ENCODE measurements at places on chromosomes 7 and 10. TPM values are rescaled to one million over a fixed set of nuclear protein-coding genes. Genes with fewer than 3 reads are reported as not detected.

NPFFR1 gene
- total RNA-seq = 0.02 TPM

ARMC3 gene
- total RNA-seq = not detected

GRCh38 chr10:113252650-113253618 is 299.9 kb upstream of the HABP2 start:
- H3K4me1 ChIP-seq = no peaks in the 10 kb centered on the region
- H3K36me3 ChIP-seq = no peaks in the 10 kb centered on the region
- no peak for DNase-seq
- H3K4me3 ChIP-seq = no peak overlapping the region

DNA sequence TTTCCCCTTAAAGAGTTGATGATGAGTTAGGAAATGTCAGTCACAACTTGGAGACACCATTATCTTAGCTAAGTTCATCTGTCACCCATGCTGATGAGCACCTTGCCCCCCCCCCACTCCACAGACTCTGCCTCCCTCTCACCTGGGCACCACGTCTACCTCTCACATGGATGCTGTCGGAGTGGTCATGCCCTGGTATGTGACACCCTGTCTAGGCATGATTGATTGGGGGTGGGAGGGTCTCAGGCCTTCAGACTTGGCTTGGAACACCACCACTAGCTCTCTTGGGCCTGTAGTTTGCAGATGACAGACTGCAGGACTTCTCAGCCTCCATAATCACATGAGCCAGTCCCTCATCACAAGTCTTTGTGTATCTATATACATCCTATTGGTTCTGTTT is 78.0 kb downstream of the WDR37 start:
- no peak for DNase-seq
- H3K4me1 ChIP-seq = peaks cover 8% of the 10 kb centered on the region
- H3K27me3 ChIP-seq = no peaks in the 10 kb centered on the region
- no peak overlapping the region for H3K4me3 ChIP-seq
- no peak overlapping the region for H3K27ac ChIP-seq

GRCh38 chr7:157402911-157403534 is 66.2 kb downstream of the DNAJB6 start:
- H3K27ac ChIP-seq = peak overlapping the region; percentile 41
- peaks cover 2% of the 10 kb centered on the region for H3K36me3 ChIP-seq
- no peak for DNase-seq
- no peaks in the 10 kb centered on the region for H3K27me3 ChIP-seq
- H3K4me3 ChIP-seq = no peak overlapping the region
- peaks cover 22% of the 10 kb centered on the region for H3K4me1 ChIP-seq

NEUROD6 gene
- not detected for total RNA-seq

- peaks cover 9% of the 10 kb centered on the region for H3K4me1 ChIP-seq
- H3K27me3 ChIP-seq = no peaks in the 10 kb centered on the region
- H3K4me3 ChIP-seq = no peak overlapping the region
Observed at GRCh38 chr10:99779335-99779734, 3.1 kb upstream of the ABCC2 start.

DNA sequence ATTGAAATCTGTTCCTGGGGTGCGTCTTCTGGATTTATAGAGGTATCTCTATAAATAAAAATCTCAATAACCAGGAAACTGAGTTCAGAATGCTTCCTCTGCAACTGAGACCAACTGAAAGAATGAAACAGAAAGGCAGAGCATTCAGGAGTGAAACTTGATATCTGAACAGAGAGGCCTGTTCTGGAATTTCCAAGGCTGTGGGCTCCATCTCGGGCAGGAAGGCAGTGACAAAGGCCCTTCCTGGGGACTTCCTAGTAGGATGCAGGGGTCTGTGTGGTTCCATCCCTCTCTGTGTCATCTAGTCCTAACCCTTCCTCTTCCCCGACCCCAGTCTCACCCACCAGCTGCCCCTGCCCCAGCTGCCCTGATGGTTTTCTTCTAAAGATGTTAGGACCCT is 52.0 kb downstream of the JCAD start:
- peaks cover 62% of the 10 kb centered on the region for H3K27me3 ChIP-seq
- DNase-seq = no peak
- H3K36me3 ChIP-seq = no peaks in the 10 kb centered on the region
- no peak overlapping the region for H3K4me3 ChIP-seq

DNA sequence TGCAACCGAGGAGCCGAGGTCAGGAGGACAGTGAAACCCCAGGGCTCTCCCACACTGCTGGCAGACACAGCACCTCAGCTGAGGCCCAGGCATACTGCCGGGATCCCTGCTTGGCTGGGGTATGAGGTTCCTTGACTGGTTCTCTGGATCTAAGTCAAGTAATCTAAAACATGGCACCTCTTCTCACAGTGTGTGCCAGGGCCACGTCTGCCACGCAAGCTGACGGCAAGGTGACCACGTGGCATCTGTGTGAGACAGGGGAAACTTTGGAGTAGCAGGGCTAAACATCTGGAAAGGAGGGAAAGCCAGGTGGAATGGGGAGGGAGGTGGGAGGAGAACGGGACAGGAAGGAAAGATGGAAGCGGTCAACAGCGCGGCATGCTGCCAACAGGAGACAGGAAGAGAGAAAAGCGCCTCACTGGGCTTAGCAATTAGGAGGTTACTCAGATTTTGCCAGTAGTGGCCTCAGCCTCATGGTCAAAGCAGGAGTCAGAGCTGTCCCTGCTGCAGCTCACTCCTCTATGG is 103.7 kb downstream of the CXCL12 start:
- H3K36me3 ChIP-seq = no peaks in the 10 kb centered on the region
- DNase-seq = no peak
- no peaks in the 10 kb centered on the region for H3K4me1 ChIP-seq
- no peak overlapping the region for H3K4me3 ChIP-seq
- H3K27ac ChIP-seq = no peak overlapping the region

GRCh38 chr7:41881331-41882130 is 178.6 kb upstream of the INHBA start:
- peaks cover 60% of the 10 kb centered on the region for H3K4me1 ChIP-seq
- peak overlapping the region; percentile 84 for H3K4me3 ChIP-seq
- peak overlapping the region; percentile 93 for H3K27ac ChIP-seq
- H3K27me3 ChIP-seq = peaks cover 16% of the 10 kb centered on the region

VSTM4 gene
- total RNA-seq = 0.25 TPM

DNA sequence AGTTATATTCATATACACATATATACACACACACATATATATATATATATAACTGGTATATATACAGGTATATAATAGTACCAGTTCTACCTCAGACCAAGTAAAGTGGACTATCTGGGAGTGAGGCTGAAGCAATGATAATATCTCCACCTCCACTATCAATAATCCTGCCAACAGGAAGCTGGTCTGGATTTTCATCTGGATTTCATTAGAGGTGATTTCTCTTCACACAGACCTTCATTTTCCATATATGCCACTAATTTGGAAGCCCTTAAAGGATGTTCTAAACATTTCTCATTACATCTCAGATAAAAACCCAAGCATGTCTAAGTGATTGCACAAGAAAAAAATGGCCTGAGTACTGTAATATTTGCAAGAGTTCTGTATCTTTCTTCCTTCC is 1.7 kb upstream of the SLC35B4 start:
- H3K4me1 ChIP-seq = peaks cover 22% of the 10 kb centered on the region
- peaks cover 4% of the 10 kb centered on the region for H3K27me3 ChIP-seq
- H3K27ac ChIP-seq = no peak overlapping the region

PNLIP gene
- not detected for total RNA-seq

DNA sequence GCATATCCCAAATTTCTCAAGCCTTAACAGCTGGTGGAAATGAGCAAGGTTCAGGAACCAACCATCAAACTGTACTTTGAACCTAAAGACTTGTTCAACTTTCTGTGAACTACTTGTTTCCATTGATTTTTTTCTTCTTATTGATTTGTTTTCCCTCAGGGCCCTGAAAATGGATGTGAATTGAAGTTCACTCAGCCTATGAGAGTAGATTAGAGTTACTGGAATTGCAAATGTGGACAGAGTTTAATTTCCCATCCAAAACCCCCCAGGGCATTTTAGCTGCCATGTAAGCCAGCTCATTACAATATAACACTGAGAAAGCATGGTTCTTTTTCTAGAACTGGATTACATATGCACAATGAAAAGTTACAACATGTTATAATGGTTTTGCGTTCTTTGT is 1105.7 kb downstream of the REEP3 start:
- no peak for DNase-seq
- no peak overlapping the region for H3K27ac ChIP-seq
- H3K36me3 ChIP-seq = no peaks in the 10 kb centered on the region
- H3K27me3 ChIP-seq = no peaks in the 10 kb centered on the region
- no peak overlapping the region for H3K4me3 ChIP-seq
- no peaks in the 10 kb centered on the region for H3K4me1 ChIP-seq

Data from activated T-cell treated with anti-CD3 and anti-CD28 coated beads, Interleukin-2, amount 50 U/mL, for 72 hours (primary cell).